Activated T-helper 1 cell treated with anti-CD3 and anti-CD28 coated beads, Interleukin-2, amount 50 U/mL, for 16 hours (primary cell): ENCODE measurements at places on chromosomes 5 and 9.

DNA sequence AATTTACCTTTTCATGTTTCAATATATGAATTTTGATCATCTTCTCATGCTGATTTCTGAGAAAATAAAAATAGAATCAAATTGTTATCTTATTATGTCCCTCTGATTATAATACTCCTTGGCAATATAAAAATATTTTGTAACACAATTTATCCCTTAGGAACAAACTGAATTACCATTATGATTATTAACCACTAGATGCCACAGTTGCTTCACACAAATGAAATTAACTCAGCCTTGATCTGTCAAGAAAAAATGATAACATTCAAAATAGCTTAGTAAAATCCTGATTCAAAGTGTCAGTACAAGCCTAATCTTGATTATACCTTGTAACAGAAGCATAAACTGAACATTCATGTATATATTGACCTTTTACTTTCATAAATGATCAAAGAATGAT is 4.8 kb upstream of the CHSY3 start:
- no peak for DNase-seq

- no peak for DNase-seq
Observed at GRCh38 chr5:10652606-10653005, 88.7 kb downstream of the ANKRD33B start.

- no peak for DNase-seq
Observed at GRCh38 chr5:143916451-143916850, 104.5 kb downstream of the HMHB1 start.

GRCh38 chr5:13508559-13508958 is 435.9 kb downstream of the DNAH5 start:
- no peak for DNase-seq

DNA sequence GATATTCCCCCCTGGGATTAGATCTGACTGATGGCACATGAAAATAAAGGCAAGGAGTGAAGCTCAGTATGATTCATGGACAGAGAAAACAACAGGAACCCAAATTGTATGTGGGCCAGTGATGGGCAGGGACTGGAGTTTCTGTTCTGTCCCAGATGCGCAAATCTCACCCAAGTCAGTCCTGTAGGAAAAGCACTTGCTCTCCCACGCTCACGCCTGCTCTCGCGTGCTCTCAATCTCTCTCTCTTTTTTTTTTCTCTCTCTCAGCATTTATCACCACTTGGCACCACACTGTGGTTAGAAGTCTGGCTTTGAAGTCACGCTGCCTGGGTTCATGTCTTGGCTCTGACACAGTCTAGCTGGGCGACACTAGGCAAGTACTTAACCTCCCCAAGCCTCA is 106.5 kb upstream of the LRRTM2 start:
- DNase-seq, result no peak

DNA sequence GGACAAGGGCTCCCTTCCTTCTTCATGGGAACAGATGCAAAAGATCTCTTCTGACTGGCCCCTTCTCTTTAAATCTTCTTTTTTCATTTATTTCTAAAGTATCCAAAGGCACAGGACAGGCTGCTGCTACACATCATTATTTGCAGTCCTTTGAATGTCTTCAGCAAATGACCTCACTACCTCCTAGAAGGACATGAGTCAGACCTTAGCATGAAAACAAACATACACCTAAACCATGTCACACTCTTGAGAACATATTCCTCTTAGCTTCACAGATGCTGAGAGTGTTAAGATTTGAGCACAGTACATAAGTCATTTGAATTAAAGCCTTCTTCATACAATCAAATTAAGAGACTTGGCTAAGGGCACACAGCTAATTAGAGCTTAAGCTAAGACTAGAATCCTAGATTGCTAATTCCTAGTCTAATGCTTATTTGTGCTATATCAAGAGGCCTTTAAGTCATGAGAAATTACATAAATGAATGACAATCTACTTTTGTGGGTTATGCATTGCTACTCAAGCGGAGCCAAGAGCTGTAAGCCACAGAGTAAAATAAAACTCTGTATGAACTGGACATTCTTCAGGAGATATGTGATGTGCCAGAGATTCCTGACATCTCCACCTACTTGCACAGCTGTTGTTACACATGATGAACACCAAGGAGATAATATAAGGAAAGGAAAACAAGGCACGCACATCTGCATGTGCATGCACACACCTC is 109.1 kb upstream of the PTGER4 start:
- no peak for DNase-seq

DNA sequence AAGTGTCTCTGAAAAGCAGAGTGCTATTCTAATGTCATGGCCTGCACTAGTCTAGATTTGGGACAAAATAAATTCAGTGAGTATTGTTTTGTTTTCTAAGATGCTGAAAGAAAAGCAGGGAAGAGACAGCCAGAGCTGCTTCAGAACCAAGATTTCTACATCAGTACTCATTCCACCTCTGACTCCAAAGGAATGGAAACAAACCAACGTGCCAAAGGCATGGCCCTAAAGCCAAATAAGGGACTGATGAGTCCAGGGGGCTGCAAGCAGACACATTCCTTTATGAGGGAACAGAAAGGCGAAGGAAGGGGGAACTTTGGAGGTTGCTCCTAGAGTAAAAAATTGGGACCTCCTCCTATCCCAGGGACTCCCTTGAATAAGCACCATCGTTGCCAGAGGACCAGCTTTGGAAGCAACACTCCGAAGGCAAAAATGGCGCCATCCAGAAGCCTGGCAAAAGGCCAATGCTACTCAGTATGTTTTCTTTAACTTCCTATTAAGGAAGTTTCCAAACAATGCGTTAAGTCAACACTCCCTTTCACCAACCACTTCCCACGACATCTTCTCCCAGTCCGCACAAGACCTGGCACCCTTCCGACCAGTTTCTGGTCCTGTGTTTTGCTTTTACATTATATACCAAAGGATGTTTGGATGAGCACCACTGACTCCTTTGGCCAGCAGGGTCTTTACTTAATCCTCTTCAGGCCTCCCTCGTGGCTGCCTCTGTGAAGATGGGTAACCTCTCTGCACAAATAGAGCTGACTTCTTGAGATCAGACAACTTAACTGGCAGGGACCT is 31.6 kb downstream of the ADAM19 start:
- no peak for DNase-seq

DNA sequence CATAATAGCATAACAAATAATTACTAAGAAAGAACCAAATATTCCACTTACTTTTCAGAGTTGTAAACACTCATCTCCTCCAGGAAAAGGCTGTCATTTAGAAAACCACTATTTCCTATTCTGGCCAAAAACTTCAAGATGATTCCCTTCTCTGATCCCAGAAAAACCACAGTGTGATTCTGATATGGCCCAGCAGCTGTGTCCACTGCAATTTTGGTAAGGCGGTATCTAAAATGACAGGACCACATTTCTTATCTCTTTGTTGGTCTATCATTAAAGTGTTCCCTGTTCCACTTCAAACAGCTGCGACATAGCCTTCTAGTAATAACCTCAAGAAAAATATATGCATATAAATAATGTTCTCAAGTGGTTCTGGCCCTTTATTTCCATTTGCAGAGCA is 96.1 kb downstream of the SEMA6A start:
- no peak for DNase-seq

DNA sequence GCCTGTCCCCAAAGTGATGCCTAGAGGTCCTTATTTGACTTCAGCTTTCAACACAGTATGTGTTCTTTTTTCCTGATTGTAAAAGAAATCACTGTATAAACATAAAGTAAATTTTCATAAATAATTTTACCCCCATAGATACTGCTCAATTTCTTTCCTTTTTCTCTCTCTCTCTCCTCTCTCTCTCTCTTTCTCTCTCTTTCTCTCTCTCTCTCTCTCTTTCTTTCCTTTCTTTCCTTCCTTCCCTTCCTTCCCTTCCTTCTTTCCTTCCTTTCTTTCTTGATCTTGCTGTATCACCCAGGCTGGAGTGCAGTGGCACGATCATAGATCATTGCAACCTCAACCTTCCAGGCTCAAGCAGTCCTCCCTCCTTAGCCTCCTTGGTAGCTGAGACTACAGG is 64.8 kb downstream of the PDZD2 start:
- DNase-seq, result no peak

GRCh38 chr5:141707510-141707909 is 25.5 kb upstream of the ARAP3 start:
- no peak for DNase-seq

GRCh38 chr9:96014078-96014477 is 138.6 kb downstream of the ERCC6L2 start:
- no peak for DNase-seq

- DNase-seq, result no peak
Observed at GRCh38 chr5:136425921-136426320, 60.6 kb upstream of the TRPC7 start.

- no peak for DNase-seq
Observed at GRCh38 chr9:22383718-22384117, 62.9 kb upstream of the DMRTA1 start.

DNA sequence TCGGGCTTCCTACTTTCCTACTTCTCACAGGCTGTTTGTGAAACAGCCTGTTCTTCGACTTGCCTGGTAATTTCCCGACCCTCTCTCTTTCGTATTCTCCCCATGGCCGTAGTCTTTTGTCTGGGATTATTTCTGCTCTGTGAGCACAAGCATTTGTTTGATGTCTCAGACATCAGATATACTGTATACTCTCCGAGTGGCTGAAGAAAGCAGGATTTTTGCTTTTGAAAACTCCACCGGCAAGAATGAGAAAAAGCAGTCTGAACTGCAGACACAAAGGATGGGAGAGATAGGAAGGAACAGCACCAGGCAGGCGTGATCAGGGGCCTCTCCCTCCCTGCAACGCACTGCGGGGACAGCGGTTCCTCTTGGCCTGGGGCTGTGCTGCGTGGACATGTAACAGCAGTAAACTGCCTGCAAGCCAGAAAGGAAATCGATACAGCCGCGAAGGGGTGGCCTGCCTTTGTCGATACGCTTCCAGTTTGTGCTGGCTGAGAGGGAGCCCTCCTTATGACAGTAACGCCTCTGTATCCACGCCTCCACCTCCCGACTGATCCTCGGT is 313.9 kb upstream of the TLE4 start:
- no peak for DNase-seq

DNA sequence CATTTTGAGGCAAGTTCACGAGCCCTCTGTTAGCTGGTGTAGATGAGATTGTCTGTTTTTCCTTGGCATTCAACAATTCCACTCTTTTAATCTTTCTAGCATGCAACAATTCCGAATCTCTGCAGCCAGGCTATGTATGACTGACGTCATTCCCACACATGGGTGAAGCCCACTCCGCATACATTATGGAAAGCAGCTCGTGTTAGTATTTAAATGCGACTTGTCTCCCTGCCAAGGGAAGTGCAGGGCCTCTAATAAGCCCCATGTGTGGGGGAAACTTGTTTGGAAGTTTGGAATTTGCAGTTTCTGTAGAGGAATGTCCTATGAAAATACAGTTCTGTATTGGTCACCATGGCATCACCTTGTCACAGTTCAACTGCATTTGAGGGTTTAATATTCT is 146.0 kb upstream of the FBXL7 start:
- DNase-seq, result no peak

GRCh38 chr9:88076286-88077070 is 61.8 kb downstream of the SPATA31C2 start:
- no peak for DNase-seq

DNA sequence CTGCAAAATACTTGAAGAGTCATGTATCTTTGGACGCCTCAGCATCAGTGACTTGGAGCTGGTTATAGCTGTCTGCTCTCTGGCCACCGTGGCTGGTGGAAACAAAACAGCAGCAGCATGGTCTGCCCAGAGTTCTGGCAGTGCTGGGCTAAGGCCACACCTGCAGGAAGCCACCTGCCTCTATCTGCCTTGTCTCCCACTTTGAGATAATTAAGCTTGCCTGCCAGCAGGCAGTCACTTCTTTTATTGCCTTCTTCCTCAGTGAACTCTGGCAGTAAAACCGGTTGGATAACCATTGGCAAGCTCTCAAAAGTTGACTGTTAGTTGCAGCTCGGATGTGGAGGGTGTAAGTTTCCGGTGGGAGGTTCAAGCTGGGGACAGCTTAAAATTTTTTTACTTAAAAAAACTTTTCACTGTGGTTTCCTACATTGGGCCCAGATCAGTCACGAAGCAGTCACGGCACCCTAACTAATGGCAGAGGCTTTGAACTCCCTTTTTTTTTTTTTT is 4.9 kb downstream of the SMIM3 start:
- DNase-seq, result peak; percentile 25

GRCh38 chr9:34663303-34663605 is 797 bp upstream of the CCL27 start:
- no peak for DNase-seq

DNA sequence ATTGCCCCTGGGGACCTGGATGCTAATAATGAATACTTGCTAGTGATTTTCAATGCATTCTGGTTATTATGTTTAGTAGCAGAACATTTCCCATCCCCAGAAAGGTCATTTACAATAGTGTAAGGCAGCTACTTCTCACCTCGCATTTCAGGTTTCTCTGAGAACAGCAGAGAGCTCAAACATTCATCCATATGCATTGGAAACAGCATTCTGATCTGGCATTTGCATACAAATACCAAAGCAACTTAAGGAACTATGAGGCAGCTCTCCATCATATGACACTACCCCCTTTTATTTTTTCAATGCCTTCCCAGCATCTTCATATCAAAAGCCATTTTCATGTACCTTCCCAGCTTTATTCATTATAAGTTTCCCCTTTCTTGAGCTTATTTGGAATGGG is 6.4 kb downstream of the PPP2R2B start:
- no peak for DNase-seq

DNA sequence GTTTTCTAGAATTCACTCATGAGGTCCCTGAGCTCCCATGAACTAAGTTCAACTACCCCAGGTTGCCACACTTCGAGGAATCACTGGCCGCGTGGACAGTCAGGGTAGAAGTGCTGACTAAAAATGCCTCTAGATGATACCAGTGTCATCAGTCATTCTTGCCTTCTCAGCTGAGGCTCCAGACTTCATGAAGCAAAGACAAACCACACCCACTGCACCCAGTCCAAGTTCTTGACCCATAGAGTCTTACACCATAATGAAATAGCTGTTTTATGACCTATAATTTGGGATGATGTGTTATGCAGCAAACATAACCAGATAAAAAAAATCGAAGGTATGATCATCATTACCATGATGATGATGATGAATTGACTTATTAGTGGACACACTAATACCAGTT is 632.9 kb upstream of the TLE4 start:
- no peak for DNase-seq

DNA sequence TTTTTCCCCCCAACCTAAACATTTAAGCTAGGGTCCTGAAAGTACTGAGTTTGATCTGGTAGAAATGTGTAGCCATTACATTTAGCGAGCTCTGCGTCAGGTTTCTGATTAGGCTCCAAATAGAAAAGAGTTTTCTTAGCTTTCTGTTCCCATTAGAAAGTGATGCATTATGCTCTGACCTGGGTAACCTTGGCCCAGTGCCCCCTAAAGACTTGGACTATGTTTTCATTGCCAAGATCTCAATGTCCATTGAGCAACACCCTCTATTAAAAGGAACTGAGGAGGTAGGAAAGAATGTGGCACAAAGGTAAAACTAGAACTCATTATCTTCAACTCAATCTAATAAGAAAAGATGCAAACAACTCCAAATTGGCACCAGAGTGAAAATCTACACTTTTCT is 358.9 kb upstream of the PCSK5 start:
- no peak for DNase-seq
